ENCODE measurements at places on chromosomes 1 and 21. TPM values are rescaled to one million over a fixed set of nuclear protein-coding genes. Genes with fewer than 3 reads are reported as not detected.

DNA sequence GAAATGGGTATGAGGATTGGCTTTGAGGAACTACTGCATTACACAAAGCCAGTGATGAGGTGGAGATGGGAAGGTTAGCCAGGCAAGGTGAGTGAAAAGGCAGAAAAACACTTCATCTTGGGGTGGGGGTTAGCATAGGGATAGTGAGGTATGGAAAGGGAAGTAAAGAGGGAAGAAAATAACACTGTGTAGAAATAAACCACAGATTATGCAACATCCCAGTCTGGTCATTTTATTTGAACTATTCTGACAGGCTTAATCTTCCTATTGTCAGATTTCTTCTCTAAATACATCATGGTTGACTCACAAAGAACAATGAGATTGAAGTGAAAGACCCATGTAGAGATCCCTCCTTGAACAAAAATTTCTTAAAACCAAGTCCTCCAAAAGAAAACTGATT lies 640.2 kb downstream of the PTPRC start:
- DNase-seq, result peak; percentile 62

DNA sequence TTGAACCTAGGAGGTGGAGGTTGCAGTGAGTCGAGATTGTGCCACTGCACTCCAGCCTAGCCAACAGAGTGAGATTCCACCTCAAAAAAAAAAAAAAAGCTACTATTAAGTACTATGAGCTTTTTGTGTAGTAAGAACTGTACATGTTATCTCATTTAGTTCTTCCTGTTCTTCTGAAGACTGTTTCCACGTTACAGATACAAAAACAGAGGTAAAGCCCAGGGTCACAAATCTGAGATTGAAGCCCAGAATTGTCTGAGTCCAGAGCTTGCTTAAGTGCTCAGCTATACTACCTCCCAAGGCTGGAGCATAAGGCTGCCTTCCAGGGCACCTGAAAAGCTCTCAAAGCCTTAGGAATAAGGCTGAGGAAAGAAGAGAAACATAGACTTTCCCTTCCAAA lies 2.9 kb downstream of the FABP3 start:
- no peak for DNase-seq

DNA sequence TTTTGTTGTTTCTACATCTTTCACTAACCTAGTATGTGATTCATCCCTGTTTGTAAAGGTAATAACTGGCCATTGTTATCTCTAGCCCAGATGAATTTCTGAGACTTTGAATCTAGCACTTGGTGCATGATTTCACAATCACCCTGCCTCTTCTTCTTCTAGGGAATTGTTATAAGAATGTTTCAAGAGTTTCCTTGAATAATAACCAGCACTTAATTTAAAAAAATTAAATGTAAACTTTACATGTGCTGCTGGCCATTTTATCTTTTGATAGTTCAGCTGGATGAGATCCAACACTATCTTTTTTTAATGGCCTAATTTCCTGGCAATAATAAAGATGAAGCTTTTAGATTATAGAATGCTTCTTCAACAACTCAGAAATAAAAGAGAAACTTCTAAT lies 31.8 kb downstream of the UBE2U start:
- DNase-seq, result no peak

DNA sequence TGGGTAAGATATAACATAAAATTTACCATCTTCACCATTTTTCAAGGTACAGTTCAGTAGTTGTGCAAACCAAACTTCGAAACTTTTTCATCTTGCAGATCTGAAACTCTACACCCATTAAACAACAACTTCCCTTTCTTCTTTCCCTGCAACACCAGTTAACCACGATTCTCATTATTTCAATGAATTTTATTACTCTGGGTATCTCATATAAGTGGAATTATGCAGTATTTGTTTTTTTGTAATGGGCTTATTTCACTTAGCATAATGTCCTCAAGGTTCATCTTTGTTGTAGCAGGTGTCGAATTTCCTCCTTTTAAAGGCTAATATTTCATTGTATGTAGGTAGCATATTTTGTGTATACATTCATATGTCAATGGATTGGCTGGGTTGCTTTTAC lies 146.1 kb downstream of the SPATA46 start:
- no peak for DNase-seq

GRCh38 chr1:31588751-31589515 lies 12.6 kb downstream of the TINAGL1 start:
- DNase-seq, result no peak

GRCh38 chr1:55504306-55504731 lies 289.2 kb upstream of the USP24 start:
- DNase-seq, result peak; percentile 76

Gene TRIM58
- total RNA-seq, result not detected
